Right ventricle myocardium inferior (tissue), 1 donor: ENCODE measurements at places on chromosomes 7 and 10. TPM values are rescaled to one million over a fixed set of nuclear protein-coding genes. Genes with fewer than 3 reads are reported as not detected.

The MOSPD3 gene
- total RNA-seq = 9.3 TPM

DNA sequence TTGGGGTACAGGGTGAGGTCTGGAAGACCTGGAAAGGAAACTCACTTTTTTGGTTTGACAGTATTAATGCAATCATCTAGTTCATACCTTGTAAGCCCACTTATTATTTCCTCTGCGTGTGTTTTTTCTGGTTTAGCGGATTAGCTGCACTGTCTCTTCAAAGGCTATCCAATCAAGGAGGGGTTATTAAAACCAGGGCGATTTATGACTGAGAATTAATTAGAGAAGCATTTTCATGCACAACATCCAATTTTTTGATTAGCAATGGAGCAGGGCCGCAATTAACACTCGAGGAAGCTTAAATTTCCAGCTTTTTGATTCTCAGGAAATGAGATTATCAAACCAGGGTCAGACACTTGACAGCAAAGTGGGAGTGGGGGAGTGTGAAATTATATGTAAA, 248.9 kb downstream of the EXOC4 start:
- no peak for DNase-seq

The MLXIPL gene
- total RNA-seq = 6.4 TPM

- DNase-seq = no peak
Observed at GRCh38 chr10:71379118-71379766, 17.5 kb upstream of the CDH23 start.

GRCh38 chr7:117686311-117686935, 186.8 kb downstream of the CTTNBP2 start:
- no peak for DNase-seq

GRCh38 chr7:65931685-65932084, 50.3 kb downstream of the GUSB start:
- DNase-seq = no peak

The HOXA7 gene
- not detected for total RNA-seq

DNA sequence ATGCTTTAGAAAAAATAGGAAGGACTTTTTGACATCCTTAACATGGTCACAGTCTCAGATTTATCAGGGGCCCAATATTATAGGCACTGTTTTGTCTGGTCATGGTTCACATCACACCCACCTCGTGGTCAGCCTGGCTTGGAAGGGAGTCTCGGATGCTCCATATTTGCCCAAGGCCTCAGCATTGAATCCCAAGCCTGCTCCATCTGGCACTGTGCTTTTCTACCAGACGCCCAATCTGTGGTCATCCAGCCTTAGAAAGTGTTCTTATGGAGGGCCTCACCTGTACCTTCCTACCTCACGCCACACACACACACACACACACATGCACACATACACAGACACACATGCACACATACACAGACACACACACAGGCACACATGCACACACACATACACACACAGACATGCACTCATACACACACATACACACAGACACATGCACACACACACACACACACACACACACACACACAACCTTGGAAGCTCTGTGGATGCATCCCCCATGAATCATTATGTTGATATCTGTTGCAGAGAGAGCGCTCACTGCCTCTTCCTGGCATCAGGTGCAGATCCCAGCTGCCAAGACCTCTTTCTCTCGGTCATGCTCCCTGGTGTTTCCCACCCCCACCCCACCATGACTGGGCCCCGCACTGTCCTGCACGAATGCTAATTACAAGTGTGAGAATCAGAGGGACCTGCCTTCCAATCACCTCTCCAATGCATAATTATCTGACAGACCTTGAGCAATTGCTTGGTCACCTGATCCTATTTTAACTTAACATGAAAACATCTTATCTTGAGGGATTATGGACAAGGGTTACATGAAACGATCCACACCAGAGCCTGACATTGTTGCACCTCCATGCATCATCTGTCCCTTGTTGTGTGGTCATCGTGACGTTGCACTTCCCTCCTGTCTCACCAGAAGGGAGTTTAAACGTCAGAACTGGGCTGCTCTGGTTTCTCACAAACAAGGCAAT, 122.7 kb upstream of the TMEM72 start:
- no peak for DNase-seq

The SPACDR gene
- total RNA-seq = 0.35 TPM

The KCNH2 gene
- 97.3 TPM for total RNA-seq

The COX15 gene
- total RNA-seq = 30.1 TPM

The TAS2R5 gene
- total RNA-seq = 0.27 TPM

- no peak for DNase-seq
Observed at GRCh38 chr7:132393789-132394261, 182.4 kb downstream of the PLXNA4 start.

The C7orf33 gene
- not detected for total RNA-seq

GRCh38 chr7:49564379-49564714, 209.1 kb upstream of the VWC2 start:
- no peak for DNase-seq

DNA sequence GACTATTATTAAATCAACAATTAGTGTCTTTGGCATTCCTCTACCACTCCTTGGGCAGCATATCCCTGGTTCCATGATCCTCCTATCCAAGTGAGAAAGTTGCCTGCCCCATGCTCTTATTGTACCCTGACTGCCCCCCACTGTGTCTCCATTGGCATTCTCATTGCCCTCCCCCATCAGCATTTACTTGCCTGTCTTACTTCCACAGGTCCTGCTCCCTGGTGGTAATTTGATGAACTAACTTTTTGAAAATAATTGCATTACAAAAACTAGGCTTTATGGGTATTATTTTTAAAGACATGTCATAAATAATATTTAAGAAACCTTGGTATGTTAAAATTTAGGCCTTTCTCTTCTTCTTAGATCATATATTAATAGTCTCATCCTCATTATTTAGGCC, 346.4 kb downstream of the PCLO start:
- DNase-seq = no peak

DNA sequence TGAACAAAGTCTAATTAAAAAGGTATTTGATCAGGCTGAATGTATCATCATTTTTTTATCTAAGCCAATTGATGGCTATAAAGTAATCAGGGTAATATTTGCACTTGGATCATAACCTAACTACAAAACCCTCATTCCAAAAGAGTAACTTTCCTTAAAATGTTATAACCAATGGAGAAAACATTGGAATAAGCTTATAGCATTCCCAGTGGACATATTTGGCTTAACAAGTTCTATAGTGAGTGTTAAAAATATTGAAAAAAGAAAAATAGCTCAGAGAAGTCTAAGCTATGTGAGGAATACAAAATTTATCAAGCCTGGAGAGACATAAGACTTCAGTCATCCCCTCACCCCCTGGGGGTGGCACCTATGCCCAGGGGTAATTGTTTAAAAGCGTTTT, 358.8 kb downstream of the LRRTM3 start:
- no peak for DNase-seq

GRCh38 chr10:133154411-133154810, 5.6 kb upstream of the KNDC1 start:
- no peak for DNase-seq

The ST8SIA6 gene
- 9.3 TPM for total RNA-seq

DNA sequence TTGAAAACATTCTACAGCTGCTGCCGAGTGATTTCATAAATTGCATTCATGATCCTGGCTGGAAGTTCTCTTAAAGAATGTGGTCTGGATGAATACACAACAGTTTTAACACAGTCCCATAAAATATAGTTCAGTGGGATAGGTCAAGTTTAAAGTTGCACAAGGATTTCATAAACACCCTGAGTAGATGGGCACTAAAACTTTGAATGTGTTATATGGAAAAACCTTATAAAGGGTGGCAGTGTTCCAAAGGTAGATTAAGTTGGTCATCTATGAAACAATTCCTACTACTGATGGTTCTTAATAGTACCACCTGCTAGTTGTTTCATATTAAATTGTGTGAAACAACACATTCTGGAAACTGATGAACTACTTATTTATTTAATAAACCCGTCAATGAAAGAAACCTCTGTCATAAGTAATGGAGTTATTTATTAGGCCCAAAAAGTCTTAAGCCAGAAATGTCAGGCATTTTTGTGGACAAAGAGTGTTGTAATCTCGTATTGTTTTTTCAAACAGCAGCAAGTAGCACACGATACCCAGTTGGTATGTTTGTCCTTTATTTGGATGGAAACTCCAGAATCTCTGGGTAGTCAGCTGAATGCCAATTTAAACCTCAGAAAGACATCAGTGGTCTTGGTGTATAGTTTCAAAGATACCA, 14.3 kb upstream of the RPA3 start:
- no peak for DNase-seq

The CLRN3 gene
- total RNA-seq = not detected

- DNase-seq = peak; percentile 93
Observed at GRCh38 chr7:140625908-140626868, 14.4 kb downstream of the DENND2A start.

The HOXA6 gene
- not detected for total RNA-seq

GRCh38 chr7:26188206-26188956, 12.2 kb downstream of the HNRNPA2B1 start:
- DNase-seq = no peak

The MSMB gene
- total RNA-seq = not detected

GRCh38 chr10:130301021-130301892, 165.1 kb downstream of the GLRX3 start:
- DNase-seq = peak; percentile 87

The CCL24 gene
- total RNA-seq = not detected

DNA sequence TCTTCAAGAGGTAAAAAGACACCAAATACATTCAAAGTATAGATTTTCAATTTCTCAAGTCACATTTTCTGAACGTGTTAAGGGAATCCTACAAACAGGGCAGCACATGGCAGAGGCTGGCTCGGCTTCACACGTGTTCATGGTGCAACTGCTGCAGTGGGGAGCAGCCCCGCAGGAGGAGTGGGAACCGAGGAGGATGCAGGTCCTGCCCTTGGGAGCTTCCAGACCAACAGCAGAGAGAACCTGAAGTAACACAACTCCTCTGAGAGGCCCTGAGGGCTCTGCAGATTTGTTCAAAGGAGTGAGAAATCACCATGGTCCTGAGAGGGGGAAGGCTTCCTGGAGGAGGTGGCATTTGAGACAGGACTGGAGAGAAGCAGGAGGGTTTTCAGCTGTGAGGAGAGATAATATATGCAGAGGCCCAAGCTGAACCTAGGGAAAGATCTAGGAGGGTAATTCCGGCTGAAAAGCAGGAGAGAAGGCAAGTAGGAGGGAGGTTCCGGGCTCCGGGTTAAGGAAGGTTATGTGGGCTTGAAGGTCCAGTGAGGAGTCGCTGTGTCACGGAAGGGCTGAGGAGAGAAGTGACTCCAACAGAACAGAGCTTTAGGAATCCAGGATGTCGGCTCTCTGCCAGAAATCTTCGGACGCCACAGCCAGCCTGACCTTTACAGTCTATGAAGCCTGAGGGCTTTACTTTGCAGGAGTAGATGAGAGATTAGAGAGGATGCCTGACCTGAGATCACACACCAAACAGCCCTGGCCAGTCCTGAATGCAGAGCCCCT, 77.5 kb downstream of the GPR26 start:
- DNase-seq = no peak

The FAM25G gene
- total RNA-seq = not detected

DNA sequence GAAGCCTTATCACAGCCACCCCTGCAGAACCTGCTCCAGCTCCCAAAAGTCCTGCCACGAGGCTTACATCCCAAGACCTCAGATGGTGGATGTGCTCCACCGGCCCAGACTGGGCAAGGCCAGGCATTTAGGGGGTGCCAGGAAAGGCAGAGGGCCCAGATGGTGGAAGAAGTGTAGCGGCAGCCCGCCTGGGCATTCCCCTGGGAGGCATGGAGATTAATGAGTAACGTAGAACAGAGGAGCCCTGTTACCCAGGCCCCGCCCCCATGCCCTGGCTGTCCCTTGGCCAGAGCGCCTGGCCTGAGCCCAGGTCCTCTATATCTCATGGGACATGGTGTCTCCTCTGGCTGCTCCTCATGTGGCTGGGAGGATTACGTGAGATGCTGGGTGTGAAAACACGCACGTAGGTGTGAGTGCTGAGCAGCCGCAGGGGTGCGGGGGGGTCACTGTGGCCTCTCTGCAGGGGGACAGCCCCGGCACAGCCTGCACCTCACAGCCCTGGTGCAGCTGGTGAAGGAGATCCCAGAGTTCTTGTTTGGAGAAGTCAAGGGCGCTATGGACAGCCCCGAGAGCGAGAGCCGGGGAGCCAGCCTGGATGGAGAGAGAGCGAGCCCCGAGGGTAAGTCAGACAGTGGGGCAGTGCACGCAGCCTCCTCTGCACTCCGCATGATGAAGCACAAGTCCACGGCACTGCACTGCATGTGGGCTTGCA, 52.9 kb downstream of the ZNF467 start:
- peak; percentile 91 for DNase-seq

The DIP2C gene
- total RNA-seq = 28.3 TPM

GRCh38 chr10:60236869-60237524, 152.7 kb downstream of the ANK3 start:
- no peak for DNase-seq

DNA sequence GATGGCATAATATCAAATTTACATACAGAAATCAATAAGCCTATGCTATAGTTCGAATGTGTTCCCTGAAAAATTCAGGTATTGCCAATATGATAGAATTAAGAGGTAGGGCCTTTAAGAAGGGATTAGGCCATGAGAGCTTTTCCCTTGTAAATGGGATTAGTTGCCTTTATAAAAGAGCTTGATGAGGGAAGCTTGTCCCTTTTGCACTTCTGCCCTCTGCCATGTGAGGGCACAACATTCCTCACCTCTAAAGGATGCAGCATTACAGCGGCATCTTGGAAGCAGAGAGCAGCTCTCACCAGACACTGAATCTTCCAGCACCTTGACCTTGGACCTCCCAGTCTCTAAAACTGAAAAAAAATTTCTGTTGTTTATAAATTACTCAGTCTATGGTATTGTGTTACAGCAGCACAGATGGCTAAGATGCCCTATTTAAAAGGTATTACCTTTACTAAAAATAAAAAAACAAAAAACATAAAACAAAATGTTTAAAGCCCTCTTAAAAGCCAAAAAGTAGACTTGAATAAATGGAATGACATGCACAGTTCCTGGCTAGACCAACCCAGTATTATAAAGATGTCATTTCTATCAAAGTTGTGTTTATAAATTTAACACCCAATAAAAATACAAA, 909.6 kb downstream of the REEP3 start:
- no peak for DNase-seq

The HKDC1 gene
- total RNA-seq = not detected

- DNase-seq = no peak
Observed at GRCh38 chr10:87668324-87669074, 8.8 kb downstream of the PAPSS2 start.

DNA sequence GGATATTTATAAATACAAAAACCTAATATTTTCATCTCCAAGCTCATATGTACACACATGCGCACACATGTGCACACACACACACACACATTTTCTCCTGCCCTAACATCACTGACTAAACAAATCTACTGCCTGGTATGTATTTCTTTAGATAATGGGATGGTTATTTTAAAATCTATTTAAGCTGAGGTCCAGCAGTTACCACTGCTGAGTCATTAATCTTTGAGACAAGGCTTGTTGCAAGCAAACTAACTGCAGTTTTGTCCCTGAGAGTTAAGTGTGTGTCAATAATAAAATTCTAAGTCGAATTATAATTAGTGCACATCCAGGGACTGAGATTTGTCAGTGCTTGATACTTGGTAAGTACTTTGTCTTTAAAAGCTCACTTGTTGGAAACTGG, 135.1 kb downstream of the VPS50 start:
- no peak for DNase-seq

The RET gene
- 7.7 TPM for total RNA-seq
